CD4-positive, alpha-beta T cell treated with Interferon alpha-2 for 1 hour (primary cell): ENCODE measurements at places on chromosomes 4 and X.

DNA sequence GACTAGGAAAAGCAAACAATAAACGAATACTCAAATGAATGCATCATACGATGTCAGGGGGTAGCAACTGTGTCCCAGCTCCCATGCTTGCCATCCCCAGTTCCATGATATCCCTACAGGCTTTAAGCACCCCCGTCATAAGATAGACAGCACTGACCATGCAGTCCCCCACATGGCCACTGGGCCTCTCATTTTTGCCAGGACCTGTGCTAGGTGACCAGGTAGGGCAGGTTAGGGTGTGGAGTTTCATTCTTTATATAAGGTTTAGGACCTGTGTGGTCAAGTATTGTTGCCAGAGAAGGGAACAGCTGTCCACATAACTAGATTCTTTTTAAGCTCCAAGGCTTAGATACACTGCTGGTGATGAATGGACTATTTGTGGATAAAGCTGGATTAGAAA, 9.7 kb downstream of the PPEF2 start:
- DNase-seq: no peak

DNA sequence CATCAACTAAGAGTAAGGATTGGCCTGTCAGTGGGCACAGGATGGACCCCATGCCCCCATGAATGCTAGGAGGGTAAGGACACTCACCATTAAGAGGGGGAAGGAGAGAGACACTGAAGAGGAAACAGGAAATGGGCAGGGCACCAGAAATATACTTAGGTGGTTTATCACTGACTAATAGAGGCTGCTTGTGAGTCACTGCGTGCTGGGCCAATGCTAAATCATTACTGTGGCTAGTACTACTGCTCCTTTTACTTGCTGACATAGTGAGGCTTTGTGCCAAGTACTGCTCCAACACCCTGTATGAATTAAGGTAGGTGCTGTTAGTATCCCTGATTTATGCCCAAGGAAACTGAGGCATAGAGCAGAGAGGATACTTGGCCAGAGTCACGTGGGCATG, 130.4 kb upstream of the FRMPD4 start:
- DNase-seq: no peak

DNA sequence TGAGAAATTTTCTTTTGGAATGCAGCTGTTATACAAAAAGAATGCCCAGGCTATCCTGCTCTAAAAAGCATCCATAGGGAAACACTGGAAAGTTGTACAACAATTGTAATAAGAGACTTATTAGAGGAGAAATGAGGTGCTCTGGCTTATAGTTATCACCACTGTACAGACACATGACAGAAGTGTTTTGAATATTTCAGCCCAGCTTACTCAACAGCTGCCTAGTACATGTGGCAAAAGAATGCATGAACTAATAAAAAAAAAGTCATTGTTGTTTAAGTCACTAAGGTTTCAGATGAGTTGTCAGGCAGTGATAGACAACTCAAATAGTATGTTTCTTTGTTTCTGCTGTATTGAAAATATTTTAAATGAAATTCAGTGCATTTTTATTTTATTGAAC, 307.7 kb downstream of the GPM6A start:
- DNase-seq: no peak

DNA sequence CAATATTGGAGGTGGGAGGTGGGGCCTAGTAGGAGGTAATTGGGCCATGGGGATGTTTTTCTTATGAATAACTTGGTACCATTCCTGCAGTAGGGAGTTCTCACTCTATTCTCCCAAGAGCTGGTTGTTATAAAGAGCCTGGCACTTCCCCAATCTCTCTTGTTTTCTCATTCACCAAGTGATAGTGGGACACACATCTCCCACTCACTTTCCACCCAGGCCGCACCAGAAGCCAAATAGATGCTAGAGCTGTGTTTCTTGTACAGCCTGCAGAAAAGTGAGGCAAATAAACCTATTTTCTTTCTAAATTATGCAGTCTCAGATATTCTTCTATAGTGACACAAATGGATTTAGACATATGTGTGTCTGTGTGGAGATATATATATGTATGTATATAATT, 117.6 kb downstream of the ANKRD50 start:
- no peak for DNase-seq

GRCh38 chr4:90227177-90227576, 100.0 kb downstream of the CCSER1 start:
- DNase-seq: no peak

DNA sequence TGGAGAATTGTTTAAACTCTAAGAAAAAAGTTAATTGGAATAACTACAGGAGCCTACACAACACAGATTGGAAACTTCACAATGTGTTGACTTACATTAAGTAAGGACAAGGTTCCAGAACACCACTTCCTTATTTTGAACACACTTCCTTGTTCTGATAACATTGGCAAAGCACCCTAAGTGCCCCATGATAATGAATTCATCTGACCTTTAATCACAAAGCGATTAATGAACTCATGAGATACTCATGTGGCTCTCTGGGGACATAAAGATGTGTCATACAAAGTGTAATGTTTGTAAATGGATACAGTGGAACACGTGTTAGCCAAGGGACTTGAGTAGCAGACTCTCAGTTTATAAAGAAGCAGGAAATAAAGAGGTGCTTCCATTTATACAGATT, 69.0 kb upstream of the ATOH1 start:
- DNase-seq: no peak

DNA sequence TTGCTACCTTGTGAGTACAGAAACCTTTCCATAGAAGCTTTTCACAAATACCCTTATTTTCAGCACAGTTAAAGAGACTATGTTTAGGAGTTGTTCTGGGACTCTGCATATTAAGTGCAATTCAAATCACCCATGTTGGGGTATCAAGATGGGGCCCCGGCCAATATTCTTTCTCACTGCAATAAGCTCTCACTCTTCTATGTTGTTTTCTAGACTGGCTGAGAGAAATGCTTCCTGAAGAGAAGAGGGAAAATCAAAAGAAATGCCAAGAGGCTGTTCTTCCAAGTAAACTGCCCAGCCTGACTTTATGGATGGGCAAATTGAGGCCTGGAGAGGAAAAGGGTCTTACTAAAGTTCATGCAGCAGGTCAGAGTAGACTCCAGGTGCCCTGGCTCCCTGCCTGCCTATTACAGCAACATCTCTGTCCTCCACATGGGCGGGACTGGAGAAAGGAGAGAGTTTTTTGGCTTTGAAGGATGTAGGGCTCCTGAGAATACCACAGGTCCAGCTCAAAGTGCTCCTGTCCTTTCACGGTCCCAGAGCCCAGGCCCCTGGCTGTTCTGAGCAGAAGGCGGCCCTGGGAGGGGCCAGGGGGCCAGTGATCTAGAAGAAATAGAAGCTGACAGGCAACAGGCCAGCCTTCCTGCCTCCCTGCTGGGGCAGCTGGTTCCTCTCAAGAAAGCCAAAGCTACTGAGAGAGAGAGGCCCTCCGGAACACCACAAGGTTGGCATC, 745 bp upstream of the IQSEC2 start:
- no peak for DNase-seq

DNA sequence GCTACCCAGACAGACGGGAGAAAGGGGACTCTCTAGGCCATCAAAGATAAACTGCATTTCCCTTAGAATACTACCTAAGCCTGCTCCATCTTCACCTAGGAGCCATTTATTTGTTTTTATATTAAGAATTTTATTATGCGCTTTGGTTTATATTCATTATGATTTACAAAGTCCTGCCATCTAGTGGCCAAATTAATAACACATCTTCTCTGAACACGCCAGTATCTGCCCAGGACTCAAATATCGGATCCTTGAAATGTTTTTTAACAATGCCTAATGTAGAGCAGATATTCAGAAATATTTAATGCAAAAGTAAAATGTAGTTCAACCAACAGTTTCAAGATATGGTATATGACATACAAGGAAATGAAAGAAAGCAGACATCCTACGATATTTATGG, 20.8 kb upstream of the PRPS2 start:
- DNase-seq: no peak

DNA sequence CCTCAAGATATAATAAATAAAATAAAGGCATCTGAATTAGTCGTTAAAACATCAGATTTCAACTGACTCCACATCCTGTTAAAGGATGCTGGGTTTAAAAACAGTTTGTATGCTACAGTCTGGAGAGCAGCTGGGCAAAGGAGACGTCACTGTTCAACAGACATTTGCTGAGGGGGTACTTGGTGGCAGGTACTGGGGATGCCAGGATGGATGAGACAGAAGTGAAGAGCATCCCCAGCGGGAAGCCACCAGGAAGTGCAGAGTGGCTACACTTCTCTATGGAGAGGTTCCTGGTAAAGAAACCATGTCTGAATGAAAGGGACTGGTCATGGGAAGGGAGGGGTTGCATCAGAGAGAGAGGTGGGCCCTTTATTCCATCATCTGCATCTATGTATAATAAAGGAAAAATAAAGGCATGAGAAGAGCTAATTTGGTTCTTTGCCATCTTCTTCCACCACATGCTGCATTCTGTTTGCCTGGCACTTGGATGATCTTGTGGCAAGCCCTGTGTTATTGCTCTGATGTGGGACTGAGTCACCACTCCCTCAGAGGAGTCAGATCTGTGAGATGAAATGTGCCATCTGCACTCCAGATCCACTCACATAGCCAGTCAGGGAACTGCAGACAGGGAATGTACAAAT, 145.0 kb downstream of the SOWAHB start:
- no peak for DNase-seq

GRCh38 chr4:57084360-57084759, 25.8 kb downstream of the IGFBP7 start:
- DNase-seq: no peak

- no peak for DNase-seq
These were observed 38.9 kb downstream of the ACOX3 start for GRCh38 chr4:8401665-8402064.

DNA sequence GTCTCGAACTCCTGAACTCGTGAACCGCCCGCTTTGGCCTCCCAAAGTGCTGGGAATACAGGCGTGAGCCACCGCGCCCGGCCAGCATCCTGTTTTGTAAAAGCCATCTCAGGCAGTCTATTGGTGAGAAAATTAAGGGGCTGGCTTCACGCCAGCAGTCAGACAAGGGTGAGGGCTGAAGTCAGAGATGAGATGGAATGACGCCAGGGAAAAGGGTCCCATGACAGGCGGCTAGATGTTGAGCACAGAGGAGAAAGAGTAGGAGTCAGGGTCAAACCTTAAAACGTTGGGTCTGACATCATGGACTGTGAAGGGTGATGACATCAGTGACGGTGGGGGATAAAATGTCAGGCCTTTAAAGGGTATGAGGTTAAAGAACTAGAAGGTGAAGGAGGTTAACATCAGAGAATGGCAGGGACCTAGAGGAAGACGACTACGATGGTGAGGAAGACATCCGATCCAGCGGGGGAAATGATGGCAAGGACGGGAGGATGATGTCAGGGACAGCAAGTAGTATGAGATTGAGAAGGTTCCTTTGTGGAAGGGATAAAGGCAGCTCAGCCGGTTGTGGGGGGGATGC, 504 bp upstream of the RBM3 start:
- DNase-seq: no peak

DNA sequence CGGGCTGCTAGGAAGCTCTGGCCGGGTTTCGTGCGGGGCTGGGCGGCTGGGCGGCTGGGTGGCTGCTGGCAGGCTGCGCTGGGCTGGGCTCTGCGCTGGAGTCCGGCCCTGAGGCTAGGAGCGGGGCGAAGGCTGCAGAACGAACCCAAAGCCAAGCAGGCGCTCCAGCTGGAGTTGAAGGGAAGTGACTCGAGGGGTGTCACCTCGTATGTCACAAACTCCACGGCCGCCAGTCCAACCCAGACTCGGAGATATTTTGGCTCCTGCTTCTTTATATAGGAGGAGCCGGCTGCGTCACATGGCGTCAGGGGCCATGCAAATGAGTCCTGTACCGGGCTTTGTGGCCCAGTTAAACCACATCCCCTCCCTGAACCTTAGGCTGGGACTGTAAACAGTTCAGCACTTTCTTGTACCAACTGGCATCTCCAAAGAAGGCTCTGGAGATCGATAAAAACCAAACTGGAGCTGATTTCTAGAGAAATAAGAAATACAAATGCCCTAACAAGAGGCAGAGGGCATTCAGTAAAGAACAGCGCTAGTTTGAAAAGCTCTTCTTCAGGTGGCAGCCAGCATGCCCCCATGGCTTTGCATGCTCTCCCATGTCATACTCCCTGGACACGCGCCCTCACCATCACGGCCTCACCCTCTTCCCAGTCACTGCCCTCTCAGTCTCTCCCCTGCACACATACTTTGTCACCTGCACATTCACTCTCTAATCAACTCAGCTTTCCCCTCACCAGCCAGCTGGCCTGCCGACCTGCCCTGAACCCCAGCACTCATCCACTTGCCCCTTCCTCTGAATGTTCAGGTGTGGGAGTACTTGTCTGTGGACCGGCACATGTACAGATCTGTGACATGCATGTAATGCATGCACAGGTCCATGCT, 58.5 kb downstream of the TSC22D3 start:
- peak; percentile 96 for DNase-seq
